NCI-H2029 treated with DMSO at 0.1 percent for 48 hours (cell line): ENCODE measurements at places on chromosomes 3 and 15.

DNA sequence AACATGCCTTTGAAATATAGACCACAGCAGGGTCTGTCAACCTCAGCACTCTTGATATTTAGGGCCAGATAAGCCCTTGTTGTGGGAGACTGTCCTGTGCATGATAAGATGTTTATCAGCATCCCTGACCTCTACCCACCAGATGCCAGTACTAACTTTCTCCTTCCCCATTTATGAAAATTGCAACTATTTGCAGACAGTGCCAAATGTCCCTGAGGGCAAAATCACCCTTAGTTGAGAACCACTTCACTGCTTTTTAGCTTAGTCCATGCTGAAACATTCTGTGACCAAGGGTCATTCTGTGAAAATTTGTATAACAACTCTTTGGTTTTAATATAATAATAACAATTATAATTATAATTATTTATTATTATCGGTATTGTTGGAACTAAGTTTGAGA lies 1032.4 kb downstream of the MCTP2 start:
- DNase-seq = no peak

DNA sequence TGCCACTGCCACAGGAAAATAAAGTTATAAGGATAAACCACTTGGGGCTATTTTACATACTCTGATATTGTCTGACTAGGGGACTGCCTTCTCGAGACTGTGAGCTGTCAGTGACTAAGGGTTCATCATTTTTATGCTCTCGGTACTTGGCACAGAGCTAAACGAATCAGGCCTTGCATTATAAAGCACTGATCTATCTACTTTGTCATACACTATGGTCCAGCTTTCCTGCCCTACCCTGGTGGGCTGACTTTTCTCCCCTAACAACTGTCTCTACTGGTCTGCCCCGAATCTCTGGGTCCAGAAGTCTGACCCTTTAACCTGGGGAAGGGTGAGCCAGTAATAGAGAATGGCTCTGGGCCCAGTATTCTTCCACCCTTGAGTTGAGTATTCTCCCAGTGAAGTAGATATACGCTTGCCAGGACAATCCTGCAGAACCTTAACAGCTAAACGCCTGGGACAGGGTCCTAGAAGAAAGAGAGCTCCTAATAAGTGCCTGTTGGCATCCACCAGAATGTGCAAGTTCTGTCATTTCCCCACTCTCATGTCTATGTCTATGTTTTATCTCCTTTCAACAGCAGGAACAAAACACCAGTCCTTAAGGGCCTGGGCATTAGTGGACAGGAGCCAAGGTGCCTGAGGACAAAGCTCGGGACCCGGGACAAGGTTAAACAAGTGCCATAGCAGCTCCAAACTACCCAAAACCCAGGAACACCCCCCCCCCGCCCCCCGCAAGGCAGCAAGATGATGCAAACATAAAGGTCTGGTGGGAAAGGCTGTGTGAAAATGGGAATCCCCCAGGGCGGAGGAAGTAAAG lies 1.2 kb downstream of the LARP6 start:
- DNase-seq = no peak

DNA sequence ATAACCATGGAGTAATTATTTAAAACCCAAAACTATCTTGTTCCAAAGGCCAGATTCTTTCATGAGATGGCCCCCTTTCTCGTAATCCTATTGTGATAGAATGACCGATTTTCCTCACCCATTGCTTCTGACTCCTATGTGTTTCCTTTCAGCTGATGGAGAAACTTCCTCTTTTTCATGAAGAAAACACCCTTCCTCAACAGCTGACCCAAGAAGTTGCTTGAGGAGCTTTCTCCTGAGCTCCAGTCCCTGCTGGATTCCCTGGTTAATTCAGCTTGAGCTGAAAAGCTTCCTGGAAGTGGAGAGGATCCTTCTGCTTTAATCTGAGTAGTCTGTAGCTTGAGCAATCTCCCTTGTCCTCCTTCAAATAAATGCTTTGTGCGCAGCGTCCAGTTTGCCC lies 75.0 kb downstream of the BFSP2 start:
- DNase-seq = no peak

GRCh38 chr3:179410331-179410730 lies 40.9 kb downstream of the GNB4 start:
- no peak for DNase-seq

GRCh38 chr3:12230406-12230805 lies 58.5 kb upstream of the PPARG start:
- no peak for DNase-seq

DNA sequence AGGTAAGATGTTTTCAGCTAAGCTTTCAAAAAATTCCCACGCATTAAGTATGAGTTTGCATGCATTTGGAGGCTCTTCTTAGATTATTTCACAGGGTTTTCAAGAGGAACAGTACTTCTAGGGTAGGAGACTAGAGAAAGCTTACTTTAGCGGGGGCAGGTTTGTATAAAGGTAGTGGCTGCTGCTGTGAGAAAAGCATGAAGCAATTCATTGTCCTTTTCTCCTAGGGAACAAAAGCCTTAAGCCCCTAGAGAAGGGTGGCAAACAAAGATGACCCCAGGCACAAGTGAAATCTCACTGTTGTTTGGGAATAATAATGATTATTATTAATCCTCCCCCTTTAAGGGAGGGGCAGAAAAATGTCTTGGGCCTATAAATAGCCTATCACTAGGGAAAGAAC lies 310.7 kb downstream of the DIPK2A start:
- DNase-seq = no peak

DNA sequence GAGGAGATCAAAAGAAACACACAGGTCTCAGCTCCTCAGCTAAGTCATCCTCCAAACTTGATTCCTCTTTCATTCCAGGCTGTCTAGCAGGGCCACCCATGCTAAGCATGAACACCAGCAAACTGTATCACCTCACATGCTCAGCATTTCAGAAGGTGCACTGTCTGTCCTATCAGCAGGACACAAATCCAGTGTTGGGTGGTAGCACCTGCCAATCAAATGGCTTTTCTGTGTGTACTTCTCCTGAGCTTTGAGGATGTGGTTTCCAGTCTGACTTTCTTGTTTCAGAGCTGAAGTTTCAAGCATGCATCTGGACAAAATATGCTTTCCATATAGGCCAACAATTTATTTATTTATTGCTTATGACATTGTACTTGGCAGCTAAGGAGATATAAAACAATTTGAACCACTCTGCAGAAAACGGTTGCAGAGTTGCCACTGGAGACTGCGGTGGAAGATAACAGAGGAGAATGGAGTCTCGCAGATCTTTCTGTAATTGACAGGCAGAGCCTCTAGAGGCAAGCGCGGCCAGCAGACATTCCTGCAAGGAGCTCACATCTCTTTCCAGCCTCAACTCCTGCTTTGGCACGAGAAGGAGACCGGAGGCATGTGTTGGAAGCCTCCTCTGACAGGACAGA lies 167.1 kb upstream of the WNT5A start:
- no peak for DNase-seq

DNA sequence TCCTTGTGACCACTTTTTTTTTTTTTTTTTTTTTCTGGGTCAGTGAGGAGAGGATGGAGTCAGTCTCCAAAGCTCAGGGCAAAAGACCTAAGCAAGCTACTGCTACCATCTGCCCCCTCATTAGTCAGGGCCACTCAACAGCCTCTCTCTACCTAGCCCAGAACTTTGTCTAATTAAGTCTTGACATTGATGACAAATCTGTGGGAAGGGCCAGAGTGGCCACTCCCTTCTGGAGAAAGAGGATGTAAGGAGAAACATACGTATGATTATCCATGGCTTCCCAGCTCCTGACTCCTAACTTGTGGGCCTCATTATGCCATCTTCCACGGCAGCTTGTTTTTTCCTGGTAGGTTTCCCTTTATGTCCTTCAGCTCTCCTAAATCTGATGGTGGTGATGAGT lies 37.9 kb downstream of the NR1I2 start:
- no peak for DNase-seq

GRCh38 chr3:143089965-143090364 lies 29.6 kb upstream of the CHST2 start:
- DNase-seq = no peak

GRCh38 chr3:79983118-79983517 lies 215.3 kb upstream of the ROBO1 start:
- no peak for DNase-seq

DNA sequence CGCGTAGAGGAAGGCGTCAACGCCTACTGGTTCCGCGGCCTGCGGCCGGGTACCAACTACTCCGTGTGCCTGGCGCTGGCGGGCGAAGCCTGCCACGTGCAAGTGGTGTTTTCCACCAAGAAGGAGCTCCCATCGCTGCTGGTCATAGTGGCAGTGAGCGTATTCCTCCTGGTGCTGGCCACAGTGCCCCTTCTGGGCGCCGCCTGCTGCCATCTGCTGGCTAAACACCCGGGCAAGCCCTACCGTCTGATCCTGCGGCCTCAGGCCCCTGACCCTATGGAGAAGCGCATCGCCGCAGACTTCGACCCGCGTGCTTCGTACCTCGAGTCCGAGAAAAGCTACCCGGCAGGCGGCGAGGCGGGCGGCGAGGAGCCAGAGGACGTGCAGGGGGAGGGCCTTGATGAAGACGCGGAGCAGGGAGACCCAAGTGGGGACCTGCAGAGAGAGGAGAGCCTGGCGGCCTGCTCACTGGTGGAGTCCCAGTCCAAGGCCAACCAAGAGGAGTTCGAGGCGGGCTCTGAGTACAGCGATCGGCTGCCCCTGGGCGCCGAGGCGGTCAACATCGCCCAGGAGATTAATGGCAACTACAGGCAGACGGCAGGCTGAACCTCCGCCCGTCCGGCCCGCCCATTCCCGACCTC lies 4.1 kb downstream of the ISLR2 start:
- no peak for DNase-seq

GRCh38 chr15:40412095-40412759 lies 6.6 kb downstream of the IVD start:
- no peak for DNase-seq

DNA sequence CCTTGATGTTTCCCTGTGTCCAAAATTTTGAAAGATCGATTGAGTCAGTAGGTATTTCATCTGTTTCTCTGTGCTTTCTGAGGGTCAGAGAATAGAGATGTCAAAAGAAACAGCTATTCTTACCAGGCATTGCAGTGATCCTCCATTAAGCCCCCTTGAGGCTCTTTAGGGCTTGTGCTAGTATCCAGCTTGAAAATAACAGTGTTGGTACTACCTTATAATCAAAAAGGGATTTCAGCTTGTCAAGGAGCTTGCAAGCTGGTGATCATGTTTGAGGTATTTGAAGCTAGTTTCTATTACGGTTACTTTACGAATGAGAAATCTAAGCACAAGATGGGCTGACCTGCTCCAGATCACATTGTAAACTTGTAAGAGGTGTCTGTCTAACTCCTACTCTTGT lies 103.4 kb downstream of the EDEM1 start:
- DNase-seq = no peak

DNA sequence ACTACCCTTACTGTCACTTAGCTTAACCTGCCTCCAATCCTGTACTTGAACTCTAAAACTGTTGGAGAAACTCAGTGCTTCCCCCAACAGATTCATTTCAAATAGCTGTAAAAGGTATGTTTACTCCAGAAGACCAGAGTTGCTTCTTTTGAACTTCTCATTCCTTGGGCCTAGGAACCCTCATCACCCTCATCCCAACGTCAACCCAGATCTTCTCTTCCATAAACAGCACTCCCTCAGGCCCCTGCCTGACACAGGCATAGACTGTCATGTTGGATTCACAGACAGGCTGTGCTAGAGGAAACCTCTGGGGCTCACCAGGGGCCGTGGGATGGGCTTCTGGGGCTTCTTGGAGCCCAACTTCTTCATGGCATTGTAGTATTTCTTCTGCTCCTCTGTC lies 57.5 kb upstream of the SCN5A start:
- no peak for DNase-seq

DNA sequence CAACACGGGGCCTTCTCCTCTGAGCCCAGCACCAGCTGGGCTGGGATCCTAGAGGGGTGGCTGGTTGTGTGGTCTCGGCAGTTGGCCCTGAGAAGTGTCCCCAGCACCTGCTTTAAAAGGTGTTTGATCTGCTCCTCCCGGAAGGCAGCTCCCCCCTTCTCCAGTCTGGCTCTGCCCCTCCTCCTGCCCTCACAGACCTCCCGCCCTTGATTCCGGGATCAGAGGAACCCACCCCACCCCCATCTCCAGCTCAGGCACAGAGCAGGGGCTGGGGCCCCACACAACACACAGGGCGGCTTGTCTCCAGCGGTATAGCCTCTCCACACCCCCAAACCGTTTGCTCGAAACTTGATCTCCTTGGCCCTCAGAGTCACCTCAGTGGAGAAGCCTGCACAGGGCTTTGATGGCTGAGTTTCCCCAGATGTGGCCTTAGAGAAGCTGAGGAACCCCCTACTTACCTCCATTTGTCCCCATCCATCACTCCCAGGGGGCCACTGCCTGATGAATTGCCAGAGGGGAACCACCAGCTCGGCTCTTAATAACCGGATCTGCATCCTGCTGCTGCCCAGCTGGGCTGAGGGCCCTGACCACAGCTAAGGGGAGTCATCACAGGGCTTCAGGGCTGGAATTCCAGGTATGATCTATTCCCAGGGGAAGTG lies 6.4 kb upstream of the STRA6 start:
- DNase-seq = no peak

DNA sequence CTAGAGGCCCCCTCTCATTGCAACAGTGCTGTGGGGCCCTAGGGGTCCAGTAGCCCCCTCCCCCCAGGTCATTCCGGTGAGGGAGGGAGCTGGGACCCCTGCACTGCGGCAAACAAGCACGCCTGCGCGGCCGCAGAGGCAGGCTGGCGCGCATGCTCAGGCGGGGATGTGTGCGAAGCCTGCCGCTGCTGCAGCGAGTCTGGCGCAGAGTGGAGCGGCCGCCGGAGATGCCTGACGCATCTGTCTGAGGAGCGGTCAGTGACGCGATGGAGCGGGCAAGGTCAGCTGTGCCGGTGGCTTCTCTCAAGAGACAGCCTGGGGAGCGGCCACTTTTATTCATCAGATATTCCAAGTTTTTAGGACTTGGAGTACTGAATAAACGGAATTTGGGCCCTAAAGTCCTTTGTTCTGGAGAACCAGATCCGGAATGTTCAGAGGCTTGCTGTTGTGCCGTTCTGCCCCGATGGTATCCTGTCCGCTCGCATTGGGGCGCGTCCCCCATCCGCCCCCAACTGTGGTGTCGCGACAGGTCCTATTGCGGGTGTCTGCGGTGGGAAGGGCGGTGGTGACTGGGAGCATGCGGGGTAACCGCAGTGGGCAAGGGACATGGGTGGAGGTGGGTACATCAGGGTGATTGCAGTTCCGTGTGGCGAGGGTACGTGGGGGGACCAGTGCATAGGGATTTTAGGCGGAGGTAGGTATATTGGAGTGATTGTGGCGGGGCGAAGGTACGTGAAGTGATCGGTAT lies at the start of the genes SNRPN and SNURF:
SNRPN (plus strand) TSS at position 205 of the 748 bp plus-strand sequence. CDS start 19,467 bp downstream, outside the sequence.
SNURF (plus strand) TSS at position 205 of the 748 bp plus-strand sequence; CDS start at position 267, 62 bp downstream.
- no peak for DNase-seq

- DNase-seq = no peak
These were observed 112.9 kb upstream of the SLC6A11 start for GRCh38 chr3:10702961-10703740.

DNA sequence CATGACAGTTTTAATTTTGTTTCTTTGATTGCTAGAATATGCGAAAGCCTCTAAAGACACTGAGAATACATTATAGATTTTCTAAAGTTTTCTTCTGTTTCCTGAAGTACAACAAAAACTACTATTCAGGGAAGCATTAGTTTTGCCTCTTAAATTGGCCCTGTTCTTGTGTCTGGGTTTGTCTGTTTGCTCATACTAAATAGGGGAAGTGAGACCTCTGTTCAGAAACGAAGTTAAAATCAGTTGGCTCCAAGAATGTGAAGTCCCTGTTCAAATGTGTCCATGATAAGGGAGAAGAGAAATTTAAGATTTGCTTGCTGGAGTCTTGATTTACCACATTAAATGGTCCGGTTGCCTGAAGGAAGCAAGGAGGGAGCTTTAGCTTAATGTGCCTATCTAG lies 327.3 kb upstream of the GBE1 start:
- DNase-seq = no peak
